ENCODE measurements at places on chromosomes 7 and 10. TPM values are rescaled to one million over a fixed set of nuclear protein-coding genes. Genes with fewer than 3 reads are reported as not detected.

Gene LIPM
- polyA plus RNA-seq: 0.44 TPM

DNA sequence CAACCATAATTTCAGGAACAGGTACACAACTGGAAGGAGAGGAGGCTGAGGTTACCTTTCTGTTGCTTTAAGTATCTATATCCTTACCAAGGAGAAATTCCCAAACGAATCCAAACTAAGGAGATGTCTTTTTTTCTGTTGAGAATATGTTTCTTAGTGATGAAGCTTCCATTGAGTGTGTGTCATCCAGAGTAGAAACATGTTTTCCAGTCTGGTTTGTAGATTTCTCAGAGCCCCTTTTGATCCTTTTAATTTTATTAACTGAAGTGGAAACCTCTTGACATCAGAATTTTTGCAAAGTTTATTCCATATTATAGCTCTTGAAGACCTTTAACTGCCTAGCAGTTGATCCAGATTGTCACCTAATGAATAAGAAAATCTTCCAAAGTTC is 207.1 kb upstream of the FERD3L start:
- DNase-seq: no peak

Gene MACC1
- 9.6 TPM for polyA plus RNA-seq

- DNase-seq: no peak
Measured at GRCh38 chr7:24441314-24442027, 131.8 kb upstream of the PALS2 start.

Gene ANKRD30A
- not detected for polyA plus RNA-seq

DNA sequence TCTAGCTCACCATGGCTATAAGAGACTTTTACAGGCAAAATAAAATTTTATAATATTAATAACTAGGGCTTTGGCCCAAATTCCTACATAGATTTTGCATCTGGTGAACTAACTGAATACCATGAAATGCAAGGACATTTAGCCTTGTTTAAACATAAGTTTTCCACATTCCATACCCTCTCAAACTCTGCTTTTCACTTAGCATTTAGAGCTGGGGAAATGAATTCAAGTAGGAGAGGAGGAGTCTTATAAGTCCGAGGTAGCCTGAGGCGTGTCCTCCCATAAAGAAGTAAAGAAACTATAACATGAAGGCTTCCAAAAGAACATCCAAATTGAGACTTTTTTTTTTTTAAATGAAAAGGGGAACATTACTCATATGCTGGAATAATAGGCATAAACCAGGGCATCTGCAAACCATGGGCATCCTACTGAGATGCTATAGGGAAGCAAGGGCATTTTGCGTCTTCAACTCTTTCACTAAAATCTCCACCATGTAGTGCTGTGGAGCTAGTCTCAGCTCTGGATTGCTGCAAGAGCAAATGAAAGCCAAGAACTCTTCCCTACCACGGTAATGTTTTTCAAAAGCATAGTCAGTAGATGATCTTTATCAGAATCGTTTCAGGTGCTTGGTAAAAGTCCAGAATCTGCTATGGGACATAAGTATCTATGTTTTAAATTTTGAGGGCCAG is 79.1 kb downstream of the PALS2 start:
- DNase-seq: no peak

DNA sequence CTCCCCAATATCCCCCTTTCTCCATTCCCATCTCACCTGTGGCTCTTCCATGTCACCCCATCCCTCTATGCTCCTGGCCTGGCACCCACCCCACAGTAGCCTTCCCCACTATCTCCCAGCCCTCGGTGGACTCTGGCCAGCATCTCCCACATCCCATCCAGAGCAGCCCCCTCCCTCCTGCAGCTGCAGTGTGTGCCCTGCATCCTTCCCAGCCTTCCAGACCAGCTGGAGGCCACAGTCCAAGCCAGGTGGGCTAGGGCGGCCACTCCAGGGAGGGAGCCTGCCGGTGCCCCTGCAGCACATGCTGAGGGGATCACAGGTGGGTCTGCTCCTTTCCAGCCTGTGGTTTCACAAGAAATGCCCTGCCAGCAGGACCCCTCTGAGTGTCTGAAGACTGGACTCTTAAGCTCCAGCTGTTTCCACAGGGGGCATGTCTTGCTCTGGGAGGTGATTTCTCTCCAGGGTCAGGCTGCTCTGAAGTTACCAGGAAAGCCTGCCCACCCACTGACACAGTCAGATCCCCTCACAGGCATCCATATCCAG is 90.9 kb upstream of the PPIF start:
- DNase-seq: no peak

Measured in keratinocyte (primary cell).